ENCODE measurements at places on chromosomes 6 and 20.

DNA sequence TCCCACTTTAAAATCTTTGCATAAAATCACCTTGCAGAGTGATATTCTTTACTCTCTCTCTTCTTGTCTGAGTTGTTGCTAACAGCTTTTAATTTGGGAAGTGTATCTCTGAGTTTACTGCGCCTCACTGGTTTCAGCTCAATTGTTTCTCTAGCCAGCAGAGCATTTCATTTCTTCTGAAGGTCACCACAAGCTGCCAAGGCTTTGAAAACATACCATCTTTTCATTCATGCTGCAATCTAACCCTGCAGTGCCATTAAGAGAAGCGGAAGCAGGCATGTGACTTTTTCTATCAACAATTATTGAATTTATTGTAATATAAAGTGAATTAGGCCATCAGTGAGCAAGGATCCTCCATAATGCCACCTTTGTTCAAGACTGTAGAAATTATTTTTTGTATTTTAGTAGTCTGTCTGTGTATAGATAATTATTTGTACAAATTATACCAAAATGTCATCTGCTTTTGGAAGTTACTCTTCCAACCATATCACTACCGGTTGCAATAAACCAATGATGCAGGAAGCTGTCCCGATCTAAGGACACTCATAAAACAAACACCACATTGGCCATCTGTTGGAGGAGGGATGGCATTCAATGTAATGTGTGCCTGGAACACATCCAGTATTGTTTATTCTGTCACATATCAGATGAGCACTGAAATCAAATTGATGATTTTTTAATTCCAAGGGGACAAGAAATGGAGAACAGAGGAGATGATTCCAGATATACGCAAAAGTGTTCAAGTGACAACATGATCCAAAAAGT, 26.8 kb downstream of the HS3ST5 start:
- DNase-seq: no peak

DNA sequence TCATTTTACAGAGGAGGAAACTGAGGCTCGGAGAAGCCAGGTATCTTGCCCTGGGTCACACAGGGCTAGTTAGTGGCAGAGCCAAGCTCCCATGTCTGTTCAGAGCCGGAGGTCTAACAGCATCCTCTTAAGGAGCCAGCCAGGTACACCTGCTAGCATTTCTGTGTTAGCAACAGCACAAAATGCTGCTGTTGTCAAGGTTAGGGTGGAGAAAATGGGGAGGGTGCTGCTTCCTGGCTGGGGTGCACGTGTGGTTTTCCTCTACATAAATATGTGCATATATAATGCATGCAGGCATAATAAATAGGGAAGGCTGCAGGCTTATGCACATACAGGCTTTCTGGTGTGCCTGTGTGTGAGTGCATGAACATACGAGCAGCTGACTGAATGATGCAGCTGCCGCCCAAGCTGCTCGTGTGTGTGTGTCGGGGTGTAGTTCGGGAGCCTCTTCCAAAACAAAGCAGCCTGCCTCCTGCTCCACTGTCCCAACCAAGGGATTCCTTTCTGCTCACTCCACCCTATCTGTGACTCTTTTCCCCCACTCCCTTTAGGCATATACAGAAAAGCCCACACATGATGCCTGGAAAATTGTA, 86.6 kb downstream of the CD40 start:
- no peak for DNase-seq

- DNase-seq: peak; percentile 24
These were observed 21.7 kb upstream of the MMS22L start for GRCh38 chr6:97304701-97305100.

DNA sequence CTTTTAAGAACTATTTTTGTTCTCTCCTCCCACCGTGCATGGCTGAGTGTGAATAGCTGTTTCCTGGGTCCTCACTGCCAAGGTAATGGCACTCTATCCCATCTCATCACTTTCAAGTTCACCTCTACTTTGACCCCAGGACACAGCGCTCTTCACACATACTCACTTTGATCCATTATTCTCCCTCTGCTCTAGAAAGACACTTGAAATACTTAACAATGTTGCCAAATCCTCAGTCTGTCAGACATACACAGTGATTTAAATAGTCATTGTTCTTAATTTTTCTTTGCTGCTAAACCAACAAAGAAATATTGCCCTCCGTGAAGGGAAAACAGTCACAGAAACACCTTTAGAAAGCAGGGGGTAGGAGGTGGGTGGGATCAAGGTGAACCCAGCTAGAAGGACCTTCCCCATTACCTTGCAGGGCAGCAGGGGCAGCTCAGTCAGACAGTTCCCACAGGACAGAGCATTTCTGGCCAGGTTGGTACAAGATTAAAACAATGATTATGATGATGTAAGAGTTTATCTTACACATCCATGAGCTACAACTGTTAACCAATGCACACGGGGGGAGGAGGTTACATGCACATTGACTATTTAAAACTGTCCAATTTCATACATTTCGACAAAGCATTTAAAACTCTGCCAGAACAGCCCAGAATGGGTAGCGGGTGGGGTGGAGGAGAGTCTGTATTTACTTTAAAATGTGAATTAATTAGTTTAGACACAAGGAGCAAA, 2.4 kb downstream of the SLC22A23 start:
- peak; percentile 42 for DNase-seq

DNA sequence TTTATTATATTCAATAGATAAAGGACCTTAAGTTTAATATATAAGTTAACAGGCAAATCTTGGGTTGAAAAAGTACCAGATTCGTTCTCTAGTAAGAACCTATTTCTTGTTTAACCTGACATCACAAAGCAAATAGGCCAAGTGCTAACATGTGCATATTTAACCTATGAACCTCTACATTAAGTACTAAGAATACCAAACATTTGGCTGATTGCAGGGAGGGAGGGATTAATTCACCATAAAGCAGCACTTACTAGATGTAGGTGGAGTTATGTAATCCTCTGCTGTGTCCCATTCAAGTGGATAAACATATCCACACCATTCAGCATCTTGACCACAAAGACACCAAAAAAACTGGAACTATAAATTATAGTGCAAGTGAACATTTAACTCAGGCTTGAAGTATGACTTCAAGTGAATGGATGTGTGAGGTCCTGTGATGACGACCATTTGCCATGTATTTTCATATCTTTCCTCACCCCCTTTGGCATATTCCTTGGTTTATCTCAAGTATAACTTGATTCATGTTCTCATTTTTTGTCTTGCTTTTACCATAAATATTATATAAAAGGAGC, 10.2 kb downstream of the STX11 start:
- DNase-seq: peak; percentile 38

DNA sequence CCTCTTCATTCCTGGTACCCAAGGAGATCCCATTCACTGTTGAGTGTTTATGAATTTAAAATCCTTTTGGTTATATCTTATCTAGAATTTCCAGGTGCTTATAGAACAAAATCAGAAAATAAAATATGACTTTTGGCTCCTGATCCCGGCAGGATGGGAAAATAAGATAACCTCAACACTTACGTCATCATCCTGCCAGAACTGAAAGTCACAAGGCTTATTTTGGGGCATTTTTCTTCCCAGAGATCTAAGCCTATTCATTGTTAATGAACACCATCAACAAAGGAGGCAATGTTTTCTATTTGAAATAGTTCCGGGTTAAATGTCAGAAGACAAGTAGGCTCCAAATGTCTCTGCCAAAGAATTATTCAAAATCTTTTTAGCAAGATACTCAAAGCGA, 580.6 kb downstream of the TFAP2A start:
- DNase-seq: no peak

DNA sequence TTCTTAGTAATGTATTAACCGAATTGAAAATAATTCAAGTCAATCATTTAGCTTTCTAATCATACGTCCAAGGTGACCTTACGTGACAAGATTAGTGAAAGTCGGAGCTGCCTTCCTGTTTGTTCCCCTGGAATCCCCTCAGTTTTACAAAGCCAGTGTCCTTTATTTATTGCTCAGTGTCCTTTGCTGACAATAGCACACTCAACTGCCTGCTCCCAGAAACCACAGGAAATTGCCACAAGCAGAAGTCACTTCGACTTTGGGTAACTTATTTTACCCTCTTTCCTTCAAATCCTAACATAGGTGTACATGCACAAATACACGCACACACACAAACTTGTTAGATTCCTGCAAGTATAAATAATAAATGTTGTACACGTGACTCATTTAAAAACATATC, 1167.7 kb upstream of the ADGRB3 start:
- no peak for DNase-seq

DNA sequence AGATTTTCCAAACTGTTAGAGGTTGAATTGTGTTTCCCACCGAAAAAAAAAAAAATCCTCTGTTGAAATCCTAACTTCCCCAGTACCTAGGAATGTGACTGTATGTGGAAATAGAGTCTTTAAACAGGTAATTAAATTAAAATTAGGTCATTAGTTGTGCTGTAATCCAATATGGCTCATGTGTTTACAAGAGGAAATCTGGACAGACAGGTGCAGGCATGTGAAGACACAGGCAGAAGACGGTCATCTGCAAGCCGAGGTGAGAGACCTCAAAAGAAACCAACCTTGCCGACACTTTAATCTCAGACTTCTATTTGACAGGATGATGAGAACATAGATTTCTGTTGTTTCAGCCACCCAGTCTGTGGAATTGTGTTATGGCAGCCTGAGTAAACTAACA, 28.6 kb upstream of the EZR start:
- DNase-seq: no peak

GRCh38 chr6:44022296-44022661, 105.0 kb downstream of the MRPL14 start:
- peak; percentile 49 for DNase-seq

GRCh38 chr20:4815628-4816027, 93.9 kb downstream of the PRND start:
- DNase-seq: no peak

GRCh38 chr6:142374091-142374770, 72.4 kb downstream of the ADGRG6 start:
- DNase-seq: no peak

- no peak for DNase-seq
These were observed at the start of gene LTA for GRCh38 chr6:31572041-31572911. LTA (plus strand) TSS chr6:31572289; CDS start chr6:31572743, 454 bp downstream.

DNA sequence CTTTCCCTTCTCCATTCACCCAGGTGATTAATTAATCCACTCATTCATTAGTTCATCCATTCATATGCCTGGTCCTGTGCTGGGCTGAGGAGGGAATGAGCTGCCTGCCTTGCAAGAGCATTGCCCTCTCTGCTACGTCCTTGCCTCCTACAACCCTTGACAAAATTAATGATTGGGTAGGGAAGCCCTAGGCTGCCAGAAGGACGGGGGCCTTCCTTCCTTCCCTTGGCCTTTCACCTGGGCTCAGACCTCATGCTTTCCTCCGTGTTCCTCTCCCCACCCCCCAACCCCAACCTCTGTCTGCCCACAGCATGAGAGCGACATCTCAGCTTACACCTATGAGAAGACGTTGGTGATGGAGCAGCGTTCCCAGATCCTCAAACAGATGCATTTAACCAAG, 25.6 kb downstream of the SLC12A5 start:
- DNase-seq: no peak

DNA sequence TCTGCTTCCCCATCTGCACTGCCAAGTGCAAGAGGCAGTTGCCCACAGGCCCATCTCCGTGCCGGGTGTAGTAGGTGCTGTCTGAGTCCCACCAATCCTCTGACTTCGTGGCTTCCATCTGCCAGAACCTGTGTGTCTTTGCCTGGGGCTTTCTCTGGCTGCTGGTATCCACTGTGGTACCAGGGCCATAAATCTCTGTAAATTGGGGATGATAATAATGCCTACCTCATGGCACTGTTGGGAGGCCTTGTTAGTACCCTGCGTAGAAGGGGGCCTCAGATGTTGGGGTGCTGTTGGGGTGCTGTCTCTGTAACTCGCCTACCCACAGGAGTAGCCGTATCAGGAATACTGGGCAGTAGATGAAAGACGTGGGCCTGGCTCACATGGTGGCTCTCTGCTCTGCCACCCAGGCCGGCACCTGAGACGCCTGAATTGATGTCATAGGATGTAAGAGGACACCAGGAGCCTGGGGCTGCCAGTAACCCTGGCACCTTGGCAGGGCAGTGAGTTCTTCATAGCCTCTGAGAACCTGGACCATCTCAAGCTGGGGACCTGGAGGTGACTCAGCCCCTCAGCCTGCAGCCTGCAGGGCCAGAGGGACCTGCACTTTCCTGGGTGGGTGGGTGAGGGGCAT, 94.1 kb upstream of the RNF24 start:
- no peak for DNase-seq

DNA sequence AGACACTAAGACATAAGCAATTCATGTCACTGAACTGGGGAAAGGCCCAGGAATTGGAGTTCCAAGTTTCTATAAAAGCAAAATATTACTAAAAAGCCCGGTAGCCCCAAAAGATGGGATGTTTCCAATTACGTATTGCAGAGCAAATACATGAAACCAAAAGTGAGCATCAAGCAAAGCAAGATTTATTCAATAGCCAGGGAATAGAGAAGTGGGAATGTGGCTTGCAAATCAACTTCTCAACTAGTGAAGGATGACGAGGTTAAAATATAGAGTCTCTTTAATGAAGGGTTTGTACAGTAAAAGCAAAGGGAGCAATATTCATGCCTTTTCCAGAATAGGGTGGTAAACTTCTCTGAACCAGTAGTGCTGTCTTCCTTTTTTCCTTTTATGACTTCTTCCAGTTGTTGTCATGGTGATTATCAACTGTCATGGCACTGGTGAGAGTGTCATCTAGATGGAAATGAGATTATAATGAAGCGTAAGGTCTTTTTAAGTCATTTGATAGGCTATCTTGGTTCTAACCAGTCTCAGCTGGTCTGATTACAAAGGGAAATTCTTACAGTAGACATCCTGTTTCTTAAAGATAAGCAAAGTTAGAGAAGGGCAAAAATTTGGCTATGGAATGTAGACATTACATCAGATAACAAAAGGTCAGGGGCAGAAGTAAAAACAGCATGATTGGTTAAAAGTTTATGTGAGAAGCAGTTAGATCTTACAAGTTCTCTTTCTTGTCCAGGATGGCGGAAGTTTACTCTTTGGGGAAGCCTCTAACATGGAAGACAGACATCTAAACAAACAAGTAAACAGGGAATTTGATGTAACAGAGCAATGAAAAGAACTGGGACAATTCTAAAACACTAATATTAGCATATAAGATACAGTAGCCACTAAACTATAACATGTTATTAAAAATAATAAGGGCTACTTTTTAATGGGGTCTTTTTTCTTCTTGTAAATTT, 96.9 kb downstream of the TBX18 start:
- peak; percentile 86 for DNase-seq

- no peak for DNase-seq
These were observed 64.5 kb downstream of the REPS1 start for GRCh38 chr6:138923561-138923960.

GRCh38 chr20:48026981-48027592, 241.8 kb upstream of the SULF2 start:
- no peak for DNase-seq

- no peak for DNase-seq
These were observed 6.0 kb upstream of the MRAP2 start for GRCh38 chr6:84027340-84028181.

GRCh38 chr6:7933794-7934193, 23.2 kb upstream of the TXNDC5 start:
- peak; percentile 76 for DNase-seq

- DNase-seq: no peak
These were observed 172.6 kb upstream of the AGPAT4 start for GRCh38 chr6:161446296-161446925.

DNA sequence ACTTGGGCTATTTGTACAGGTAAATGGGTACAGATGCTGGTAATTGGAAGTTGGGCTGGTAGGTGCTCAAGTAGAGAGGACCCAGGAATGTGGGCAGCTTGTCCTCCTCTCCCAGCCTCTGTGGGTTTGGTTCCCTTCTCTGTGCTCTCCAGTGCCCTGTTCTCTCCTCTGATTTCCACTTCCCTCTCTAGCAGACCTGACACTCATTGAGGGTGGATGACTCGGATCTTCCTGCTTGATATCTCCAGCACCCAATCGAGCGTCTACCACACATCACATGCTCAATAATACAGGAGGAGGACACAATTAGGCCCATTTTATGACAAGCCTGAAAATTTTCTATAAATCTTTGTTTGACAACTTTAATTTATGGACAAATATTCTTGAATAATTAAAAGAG, 23.7 kb downstream of the CST1 start:
- DNase-seq: no peak

All from OCI-M1 (cell line).